ENCODE measurements at places on chromosomes 16 and 17.

- no peak for DNase-seq
Observed at GRCh38 chr17:49815761-49816281, 27.3 kb downstream of the KAT7 start.

DNA sequence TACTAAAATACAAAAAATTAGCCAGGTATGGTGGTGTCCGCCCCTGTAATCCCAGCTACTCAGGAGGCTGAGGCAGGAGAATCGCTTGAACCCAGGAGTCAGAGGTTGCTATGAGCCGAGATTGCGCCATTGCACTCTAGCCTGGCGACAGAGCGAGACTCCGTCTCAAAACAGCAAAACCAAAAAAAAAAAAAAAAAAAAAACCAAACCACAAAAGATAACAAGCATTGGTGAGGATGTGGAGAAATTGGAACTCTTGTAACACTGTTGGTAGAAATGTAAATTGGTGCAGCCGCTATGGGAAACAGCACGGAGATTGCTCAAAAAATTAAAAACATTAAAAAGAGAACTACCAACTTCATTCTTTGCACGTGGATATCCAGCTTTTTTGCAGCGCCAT, 119.4 kb downstream of the OR1D5 start:
- no peak for DNase-seq

DNA sequence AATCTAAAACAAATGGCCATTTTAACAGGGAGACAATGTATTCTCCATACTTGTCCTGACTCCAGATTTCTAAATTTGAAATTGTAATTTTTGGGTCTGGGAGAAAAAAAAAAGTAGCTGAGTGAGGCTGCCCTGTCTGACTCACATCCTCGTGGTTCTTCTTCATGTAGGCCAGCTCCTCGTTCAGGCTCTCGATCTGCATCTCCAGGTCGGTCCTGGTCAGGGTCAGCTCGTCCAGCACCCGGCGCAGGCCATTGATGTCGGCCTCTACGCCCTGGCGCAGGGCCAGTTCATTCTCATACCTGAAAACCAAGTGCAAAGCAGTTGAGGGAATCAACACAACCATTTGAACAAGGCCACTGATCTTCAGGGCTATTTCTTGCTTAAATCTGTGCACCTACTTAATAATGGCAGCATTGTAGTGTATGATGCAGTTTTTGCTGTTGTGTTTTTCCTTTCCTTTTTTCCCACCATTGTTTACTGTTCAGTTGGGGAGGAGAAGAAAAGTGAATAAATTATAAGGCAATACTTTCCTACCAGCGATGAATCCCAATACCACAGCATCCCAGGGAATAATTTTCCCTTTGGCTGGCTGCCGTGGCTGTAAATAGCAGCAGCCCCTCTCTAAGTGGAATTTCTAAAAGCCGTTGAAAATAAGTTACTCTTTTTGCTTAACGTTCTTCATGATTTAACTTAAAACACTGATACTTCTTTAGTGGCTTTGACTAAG, 2.2 kb downstream of the KRT12 start:
- DNase-seq = no peak

DNA sequence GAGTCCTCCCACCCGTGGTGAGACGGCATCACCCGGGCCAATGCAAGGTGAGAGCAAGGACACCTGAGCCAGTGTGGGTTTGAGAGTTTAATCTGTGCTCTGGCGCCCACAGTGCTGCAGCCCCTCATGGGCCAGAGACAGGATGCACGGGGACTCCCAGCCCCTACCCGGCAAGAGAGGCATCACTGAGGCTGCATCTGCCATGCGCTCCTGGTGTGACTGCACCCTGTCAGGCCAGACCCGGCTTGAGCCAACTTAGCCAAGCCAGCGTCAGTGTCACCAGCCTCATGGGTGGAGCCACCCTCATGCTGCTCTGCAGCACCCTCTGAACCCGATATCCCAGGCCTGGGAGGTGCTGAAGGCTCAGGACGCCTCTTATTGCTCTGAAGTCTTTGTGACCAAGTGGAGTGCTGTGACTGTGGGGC, 1.3 kb upstream of the BRICD5 start:
- no peak for DNase-seq

- no peak for DNase-seq
Observed at GRCh38 chr17:34709158-34709754, 129.9 kb downstream of the TMEM132E start.

DNA sequence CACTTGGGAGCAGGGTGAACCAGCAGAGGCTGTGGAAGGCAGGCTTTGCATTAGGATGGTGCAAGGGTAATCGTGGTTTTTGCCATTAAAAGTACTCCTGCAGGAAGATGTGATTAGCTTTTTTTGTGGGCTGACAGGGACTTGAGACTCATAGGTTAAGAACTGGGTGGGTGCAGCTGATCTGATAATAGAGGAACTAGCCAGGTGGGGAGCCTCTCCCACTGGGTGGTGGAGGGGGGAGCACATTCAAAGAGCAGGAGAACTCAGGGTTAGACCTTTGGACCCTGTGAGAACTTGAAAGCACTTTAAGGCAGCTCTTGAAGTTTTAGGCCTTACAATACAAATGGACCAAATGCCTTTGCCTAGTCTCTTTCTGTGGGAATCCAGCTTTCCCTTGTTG, 32.4 kb downstream of the CCL4 start:
- DNase-seq = no peak

DNA sequence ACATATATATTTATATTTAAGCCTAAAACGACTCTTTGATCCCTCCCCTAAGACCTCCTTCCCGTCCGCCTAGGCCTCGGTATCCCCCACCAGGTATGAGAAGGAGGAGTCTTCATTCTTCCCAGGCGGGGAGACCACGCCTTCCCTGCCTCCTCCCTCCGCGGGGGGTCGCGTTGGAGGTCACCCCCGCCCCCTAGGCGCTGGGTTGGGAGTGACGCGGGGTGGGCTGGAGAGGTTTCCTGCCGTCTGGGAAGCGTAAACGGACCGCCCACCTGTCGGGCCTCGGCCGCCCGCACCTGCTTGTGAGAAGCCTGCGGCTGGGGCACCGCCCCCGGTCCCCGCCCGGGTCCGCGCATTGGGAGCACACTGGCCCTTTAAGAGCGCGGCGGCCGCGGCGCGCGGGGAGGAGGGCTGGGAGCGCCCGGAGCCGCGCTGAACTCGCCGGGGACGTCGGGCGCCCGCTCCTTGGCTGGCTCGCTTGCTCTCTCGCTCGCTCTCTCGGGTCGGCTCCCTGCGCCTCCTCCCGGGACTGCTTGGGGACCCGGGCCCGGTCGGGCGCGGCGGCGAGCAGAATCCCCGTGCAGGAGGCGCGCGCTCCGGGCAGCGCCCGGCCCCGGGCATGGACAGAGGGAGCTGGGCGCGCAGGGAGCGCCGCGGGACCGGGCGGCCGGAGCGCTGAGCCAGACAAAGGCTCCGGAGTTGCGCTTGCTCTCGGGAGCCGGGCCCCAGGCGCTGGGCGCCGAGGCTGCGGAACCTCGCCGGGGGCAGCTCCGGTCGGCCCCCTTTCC, at the start of gene MMP15:
TSS of gene MMP15 (plus strand) at position 404 of the 788 bp plus-strand sequence. CDS start 597 bp downstream, outside the sequence.
- no peak for DNase-seq

GRCh38 chr17:57941384-57942370, 13.5 kb downstream of the CUEDC1 start:
- DNase-seq = no peak

GRCh38 chr17:42315402-42316156, 27.3 kb downstream of the STAT5A start:
- peak; percentile 27 for DNase-seq

DNA sequence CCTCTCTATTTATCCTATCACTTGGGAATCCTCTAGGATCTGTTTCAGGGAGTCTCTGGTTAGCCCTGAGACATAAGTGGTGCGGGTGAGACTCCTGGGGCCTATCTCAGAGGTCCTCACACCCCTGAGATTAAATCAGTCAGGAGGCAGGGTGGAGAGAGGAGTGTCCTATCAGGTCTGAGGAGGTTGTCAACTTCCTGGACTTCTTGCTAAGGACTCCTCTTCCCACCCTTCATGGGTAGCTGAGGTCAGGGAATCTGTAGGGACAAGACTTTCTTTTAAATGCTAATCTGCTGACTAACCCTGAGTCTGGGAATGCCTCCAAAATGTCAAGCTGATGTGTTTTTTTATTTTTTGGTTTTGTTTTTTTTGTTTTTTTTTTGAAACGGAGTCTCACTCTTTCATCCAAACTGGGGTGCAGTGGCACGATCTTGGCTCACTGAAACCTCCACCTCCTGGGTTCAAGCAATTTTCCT, 6.6 kb upstream of the ARMC5 start:
- no peak for DNase-seq

GRCh38 chr16:88505405-88506082, 52.5 kb downstream of the ZFPM1 start:
- DNase-seq = peak; percentile 48

DNA sequence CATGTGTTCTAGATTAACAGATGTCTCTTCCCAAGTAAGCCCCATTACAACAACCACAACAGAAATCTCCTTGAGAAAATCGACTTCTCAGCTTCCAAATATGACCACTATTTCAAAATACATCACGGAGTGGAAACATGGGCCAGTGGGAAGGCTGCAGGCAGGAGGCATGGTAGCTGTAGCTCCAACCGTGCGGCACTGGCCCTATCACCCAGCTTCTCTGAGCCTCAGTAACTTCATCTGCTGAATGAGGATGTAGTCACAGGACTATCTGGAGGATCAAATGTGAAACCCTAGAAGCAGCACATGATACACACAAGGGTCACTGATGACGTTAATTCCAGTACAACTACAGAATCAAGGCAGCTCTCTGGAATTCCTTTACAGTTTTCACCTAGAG, 112.2 kb downstream of the VPS53 start:
- no peak for DNase-seq

DNA sequence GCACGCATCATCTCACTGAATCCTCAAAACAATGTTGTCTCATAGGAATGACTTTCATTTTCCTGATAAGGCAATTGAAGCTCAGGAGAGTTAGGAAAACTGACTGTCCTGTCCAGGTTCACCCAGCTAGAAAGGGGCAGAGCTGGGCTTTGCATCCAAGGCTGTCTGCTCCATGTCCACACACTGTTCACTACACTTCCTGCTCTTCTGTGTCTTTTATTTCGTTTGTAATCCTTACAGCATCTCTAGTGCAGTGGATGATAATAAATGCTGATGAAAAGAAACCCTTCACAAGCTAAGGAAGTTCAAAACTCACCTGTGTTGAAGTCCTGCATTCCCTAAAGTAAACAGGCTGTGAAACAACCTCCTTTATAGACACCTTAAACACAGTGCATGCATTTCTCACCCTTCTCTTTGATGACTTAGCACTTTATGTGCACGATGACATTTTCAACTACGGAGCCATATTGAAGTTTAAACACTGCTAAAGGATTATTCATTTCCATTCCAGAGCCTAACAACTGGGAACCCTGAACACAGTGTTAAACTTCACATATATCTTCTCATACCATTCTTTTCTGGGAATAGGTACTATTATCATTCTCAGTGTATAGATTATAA, 31.0 kb upstream of the GPR139 start:
- no peak for DNase-seq

GRCh38 chr17:72033334-72033733, 87.5 kb upstream of the SOX9 start:
- no peak for DNase-seq

GRCh38 chr16:79642652-79643051, 42.1 kb upstream of the MAF start:
- no peak for DNase-seq

DNA sequence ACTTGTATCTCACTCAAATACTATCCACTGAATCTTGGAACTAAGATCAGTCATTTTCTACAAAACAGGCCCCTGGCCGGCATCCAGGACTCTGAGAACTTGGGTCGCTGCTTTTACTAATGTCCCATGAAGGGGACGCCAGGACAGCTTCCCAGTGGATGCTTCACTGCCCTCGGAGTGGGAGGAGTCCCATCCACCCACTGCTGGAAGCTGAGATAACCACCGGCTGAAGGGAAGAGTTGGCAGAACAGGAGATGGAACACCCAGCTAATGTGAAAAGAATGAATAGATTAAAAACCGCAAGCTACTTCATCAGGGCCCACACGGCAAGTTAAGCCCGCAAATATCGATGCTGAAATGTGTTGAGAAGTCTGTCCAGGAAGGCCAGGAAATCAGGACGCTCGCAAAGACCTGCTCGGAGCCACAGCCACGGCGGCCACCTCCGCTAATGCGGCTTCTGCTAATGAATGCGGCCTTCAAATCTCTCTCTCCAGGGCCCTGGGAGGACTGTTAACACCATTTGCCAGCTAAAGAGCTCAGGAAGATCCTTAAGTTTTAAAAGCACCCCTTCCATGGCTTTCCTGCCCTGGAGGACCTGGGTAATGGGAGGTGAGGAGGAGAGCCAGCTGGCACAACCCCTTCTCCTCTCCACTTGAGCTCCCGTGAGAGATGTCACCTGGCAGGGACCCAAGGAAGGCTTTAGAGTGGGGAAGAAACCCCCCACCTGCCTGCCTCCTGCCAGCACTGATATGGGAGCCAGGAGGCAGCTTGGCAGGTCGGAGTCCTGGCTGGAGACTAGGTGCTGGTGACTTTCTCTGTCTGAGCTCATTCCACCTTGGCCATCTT, 226.6 kb upstream of the RPL38 start:
- DNase-seq = no peak

DNA sequence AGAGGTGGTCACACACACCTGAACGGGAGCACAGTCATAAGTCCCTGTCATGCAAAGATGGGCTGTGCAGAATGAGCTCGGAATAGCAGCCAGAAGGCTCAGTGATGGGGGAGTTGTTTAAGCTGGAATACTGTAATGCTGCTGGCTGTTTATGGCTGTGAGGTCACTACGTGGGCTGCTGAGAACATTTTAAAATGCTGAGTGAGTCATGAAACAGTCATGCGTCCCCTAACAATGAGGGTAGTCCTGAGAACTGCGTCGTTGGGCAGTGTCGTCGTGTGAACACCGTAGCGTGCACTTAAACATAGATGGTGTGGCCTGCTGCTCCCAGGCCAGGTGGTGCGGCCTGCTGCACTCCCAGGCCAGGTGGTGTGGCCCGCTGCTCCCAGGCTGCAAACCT, 39.7 kb downstream of the TBCD start:
- DNase-seq = no peak

DNA sequence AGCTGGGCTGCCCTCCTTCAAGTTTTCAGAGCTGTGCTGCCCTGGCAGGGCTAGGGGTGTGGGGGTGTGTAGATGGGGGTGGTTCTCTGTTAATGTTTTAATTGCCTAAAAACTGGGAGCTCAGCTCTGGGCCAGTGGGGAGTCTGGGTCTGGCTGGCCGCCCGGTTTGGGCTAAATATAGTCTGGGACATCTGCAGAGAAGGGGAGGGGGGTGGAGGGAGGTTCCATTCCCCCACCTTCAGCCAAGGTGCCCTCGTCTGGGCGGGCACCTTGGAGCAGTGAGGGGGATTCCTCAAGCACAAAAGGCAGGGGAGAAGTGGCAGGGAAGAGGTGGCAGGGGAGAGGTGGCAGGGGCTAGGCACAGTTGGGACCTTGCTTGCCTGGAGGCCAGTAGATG, 13.0 kb downstream of the RARA start:
- no peak for DNase-seq

DNA sequence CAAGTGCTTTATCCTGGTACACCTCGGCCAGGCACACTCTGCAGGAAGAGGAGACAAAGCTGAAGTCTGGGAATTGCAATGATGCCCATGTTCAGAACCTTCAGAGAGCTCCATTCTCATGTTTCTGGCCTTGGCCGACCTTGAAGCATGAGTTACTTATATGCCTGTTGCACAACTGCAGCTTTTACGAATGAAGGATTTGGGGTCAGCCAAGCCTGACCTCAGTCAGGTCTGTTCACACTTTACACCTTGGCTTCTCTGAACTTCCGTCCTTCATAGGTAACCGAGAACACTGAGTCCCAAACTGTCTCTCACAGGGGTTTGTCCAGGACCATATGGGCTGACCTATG, 66.7 kb downstream of the GTF3C1 start:
- no peak for DNase-seq
